ENCODE measurements at places on chromosomes 7 and 10.

DNA sequence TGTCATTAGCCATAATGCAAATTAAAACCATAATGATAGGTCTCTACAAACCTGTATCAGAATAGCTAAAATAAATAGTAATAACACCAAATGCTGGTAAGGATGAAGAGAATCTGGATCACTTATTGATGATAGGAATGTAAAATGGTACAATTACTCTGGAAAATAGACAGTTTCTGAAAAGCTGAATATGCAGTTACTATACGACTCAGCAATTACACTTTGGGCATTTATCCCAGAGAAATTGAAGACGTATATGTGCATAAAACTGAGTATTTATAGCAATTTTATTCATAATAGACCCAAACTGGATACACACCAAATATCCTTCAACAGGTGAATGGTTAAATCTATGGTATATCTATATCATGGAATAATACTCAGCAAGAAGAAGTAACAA is 7.9 kb downstream of the RPA3 start:
- H3K27me3 ChIP-seq = no peaks in the 10 kb centered on the region
- H3K4me1 ChIP-seq = peaks cover 12% of the 10 kb centered on the region
- DNase-seq = no peak
- no peak overlapping the region for H3K4me3 ChIP-seq
- H3K36me3 ChIP-seq = no peaks in the 10 kb centered on the region

GRCh38 chr7:132609222-132609621 is 33.0 kb upstream of the PLXNA4 start:
- H3K4me3 ChIP-seq = no peak overlapping the region
- no peak for DNase-seq
- H3K27me3 ChIP-seq = peaks cover 5% of the 10 kb centered on the region
- H3K36me3 ChIP-seq = no peaks in the 10 kb centered on the region

DNA sequence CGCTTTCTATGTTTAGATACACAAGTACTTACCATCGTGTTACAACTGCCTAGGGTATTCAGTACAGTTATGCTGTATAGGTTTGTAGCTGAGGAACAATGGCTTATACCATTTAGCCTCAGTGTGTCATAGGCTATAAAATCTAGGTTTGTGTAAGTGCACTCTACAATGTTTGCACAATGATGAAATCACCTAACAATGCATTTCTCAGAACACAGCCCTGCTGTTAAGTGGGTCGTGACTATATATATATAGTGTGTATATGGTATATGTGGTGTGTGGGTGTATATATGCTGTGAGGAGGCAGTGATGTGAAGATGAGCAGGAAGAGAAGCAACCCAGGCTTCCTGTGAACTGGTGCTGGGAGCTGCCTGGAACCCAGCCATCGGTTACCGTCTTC is 65.6 kb upstream of the MKI67 start:
- no peak overlapping the region for H3K27ac ChIP-seq
- H3K4me1 ChIP-seq = no peaks in the 10 kb centered on the region
- H3K4me3 ChIP-seq = no peak overlapping the region
- no peaks in the 10 kb centered on the region for H3K36me3 ChIP-seq
- DNase-seq = no peak

DNA sequence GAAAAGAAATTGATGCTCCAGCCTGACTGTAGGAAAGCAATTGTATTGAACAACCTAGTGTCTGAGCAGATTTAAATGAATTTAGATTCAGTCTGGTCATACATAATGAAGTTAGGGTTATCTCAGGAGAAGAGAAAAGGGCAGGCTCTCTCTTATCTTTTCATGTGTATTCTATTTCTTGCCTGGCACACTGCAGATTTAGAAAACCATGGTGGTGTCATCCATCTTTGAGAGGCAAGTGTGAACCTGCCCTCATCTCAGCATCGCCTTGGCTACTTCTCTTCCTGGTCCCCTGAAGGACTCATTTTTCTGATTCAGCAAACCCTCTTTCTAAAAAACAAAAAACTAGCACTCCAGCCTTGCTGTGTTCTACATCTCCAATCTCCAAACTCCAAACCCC is 137.7 kb downstream of the LRRC4 start:
- H3K4me3 ChIP-seq = no peak overlapping the region
- no peak overlapping the region for H3K27ac ChIP-seq
- H3K27me3 ChIP-seq = no peaks in the 10 kb centered on the region
- H3K36me3 ChIP-seq = peaks cover 12% of the 10 kb centered on the region

- H3K27me3 ChIP-seq = no peaks in the 10 kb centered on the region
- H3K4me1 ChIP-seq = no peaks in the 10 kb centered on the region
- no peak for DNase-seq
- H3K36me3 ChIP-seq = no peaks in the 10 kb centered on the region
- H3K27ac ChIP-seq = no peak overlapping the region
Measured at GRCh38 chr10:6423413-6424170, 156.5 kb downstream of the PRKCQ start.

GRCh38 chr7:93146472-93147141 is 1.6 kb downstream of the SAMD9L start:
- H3K4me3 ChIP-seq = peak overlapping the region; percentile 49
- H3K36me3 ChIP-seq = peaks cover 26% of the 10 kb centered on the region
- peaks cover 22% of the 10 kb centered on the region for H3K4me1 ChIP-seq
- H3K27ac ChIP-seq = no peak overlapping the region
- no peak for DNase-seq
- no peaks in the 10 kb centered on the region for H3K27me3 ChIP-seq

DNA sequence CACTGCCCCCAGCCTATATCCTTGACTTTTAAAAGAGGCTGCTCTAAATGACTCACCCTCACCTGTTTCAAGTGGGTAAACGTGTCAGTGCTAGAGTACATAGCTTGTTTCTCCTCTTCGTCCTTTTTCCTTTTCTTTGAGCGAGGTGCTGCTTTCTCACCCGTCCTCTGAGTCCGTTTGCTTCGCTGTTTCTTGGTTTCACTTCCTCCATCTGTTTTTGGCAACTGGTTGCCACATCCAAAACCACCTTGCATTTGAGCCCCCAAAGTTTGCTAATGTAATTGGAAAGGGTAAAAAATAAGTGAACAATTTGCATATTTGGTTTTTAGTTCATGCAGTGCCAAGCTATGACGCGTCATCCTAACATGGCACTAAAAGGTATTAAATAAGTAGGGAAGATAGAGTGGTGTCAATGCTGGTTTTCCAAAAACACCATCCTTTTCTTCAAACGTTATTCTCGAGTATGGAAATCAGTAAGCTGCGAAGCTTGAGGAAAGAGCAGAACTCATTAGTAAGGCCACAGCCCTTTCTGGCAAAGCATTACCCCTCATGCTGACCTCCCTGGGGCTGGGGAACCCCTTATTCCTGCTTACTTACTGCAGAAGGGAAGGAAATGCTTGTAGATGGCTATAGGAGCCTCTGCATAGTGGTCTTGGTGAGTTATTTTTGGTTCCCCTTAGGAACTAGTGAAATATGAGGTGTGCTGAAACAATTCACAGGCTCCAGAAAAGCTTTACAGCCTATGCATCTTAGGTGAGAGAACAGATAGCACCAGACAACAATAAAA is 133.5 kb downstream of the GALNT11 start:
- no peaks in the 10 kb centered on the region for H3K27me3 ChIP-seq
- H3K36me3 ChIP-seq = peaks cover 85% of the 10 kb centered on the region
- H3K27ac ChIP-seq = no peak overlapping the region
- H3K4me3 ChIP-seq = no peak overlapping the region

DNA sequence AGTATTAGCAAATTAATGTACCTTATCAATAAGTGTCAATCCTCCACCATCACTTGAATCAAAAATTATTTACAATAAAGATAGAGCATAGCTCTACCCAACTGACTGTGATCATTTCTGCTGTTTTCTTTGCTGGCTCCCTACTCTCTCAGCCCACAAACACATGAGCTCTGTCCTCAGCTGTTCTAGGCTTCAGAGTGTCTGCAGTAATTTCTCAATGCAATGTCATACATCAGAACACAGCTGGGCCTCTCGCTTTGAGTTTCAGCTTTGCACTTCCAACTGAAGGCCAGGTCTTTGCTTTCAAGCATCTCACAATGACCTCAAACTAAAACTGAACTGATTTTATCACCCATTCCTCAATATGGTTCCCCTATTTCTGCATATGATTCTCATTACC is 55.7 kb downstream of the RNF133 start:
- H3K27me3 ChIP-seq = no peaks in the 10 kb centered on the region
- H3K4me1 ChIP-seq = peaks cover 1% of the 10 kb centered on the region
- DNase-seq = no peak
- no peak overlapping the region for H3K27ac ChIP-seq

GRCh38 chr7:20062932-20063331 is 154.3 kb downstream of the MACC1 start:
- no peak overlapping the region for H3K27ac ChIP-seq
- H3K4me1 ChIP-seq = no peaks in the 10 kb centered on the region
- no peak overlapping the region for H3K4me3 ChIP-seq
- H3K27me3 ChIP-seq = no peaks in the 10 kb centered on the region
- no peak for DNase-seq

DNA sequence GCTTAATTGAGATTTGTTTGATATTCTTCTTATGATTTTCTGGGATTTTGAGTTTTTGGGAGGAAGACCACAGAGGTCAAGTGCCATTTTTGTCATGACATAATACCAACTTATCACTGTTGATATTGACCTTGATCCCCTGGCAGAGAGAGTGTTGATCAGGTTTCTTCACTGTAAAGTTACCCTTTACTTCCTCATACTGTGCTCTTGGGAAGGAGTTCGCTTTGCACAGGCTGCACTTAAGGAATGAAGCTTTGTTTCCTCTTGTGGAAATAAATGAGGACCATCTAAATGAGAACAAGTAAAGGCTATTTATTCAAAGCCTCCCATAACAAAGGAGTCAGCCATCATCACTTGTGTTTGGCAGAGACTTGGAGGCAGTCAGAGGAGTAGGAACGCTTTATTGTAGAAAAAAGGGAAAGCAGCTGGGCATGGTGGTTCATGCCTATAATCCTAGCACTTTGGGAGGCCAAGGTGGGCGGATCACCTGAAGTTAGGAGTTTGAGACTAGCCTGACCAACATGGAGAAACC is 16.1 kb downstream of the ST7 start:
- no peaks in the 10 kb centered on the region for H3K27me3 ChIP-seq
- no peak overlapping the region for H3K27ac ChIP-seq
- H3K36me3 ChIP-seq = no peaks in the 10 kb centered on the region
- no peak for DNase-seq
- no peak overlapping the region for H3K4me3 ChIP-seq
